GM12892 (cell line): ENCODE measurements at places on chromosomes 1 and 21.

- DNase-seq, result no peak
Measured at GRCh38 chr1:184574588-184574987, 180.1 kb downstream of the EDEM3 start.

GRCh38 chr1:1204425-1204920 is 1.9 kb downstream of the TNFRSF18 start:
- DNase-seq, result no peak

DNA sequence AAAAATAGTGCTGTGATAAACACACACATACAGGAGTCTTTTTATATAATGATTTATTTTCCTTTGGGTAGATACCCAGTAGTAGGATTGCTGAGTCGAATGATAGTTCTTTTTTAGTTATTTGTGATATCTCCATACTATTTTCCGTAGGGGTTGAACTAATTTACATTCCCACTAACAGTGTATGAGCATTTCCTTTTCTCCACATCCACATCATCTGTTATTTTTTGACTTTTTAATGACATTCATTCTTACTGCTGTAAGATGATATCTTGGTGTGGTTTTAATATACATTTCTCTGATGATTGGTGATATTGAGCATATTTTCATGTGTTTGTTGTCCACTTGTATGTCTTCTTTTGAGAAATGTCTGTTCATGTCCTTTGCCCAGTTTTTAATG is 78.3 kb downstream of the NIBAN1 start:
- no peak for DNase-seq

- no peak for DNase-seq
Measured at GRCh38 chr21:43312751-43313169, 114.2 kb downstream of the SIK1 start.

DNA sequence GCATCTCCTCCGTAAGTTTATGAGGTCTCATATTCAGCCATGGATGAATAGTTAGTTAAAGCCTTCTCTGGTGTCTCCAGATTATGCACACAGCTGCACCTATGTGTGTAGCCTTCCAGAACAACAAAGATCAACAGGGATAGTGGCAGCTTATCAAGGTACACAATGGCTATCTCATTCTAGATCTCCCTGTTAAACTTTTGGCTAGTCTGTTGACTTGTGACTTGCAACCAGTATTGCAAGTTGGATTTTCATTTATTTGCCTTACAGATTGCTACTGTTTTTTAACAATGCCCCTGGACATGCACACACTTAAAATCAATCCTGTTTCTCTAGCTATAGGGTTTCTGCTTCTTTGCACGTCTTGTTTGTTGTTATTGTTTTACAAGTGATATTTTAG is 363.2 kb downstream of the OMA1 start:
- DNase-seq, result no peak

- no peak for DNase-seq
Measured at GRCh38 chr1:14809191-14809981, 210.9 kb downstream of the KAZN start.

DNA sequence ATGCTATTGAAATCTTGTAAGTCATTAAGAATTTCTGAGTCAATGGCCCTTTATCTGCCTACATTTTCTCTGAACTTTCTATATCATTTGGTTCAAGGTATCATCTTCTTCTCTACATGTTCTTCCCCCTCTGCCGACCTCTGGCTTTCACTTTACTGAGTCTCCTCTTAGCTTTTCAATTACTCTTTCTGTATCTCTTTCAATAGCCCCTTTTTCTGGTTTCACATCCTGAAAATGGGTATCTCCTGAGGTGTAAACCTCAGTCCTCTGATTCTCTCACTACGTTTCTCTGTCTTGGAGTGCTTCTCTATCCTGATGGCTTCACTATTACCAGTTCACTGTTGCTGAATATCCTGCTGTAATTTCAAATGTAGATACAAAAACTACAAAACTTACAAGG is 98.9 kb downstream of the LYST start:
- peak; percentile 14 for DNase-seq
